LoVo (cell line): ENCODE measurements at places on chromosomes 1 and 21.

DNA sequence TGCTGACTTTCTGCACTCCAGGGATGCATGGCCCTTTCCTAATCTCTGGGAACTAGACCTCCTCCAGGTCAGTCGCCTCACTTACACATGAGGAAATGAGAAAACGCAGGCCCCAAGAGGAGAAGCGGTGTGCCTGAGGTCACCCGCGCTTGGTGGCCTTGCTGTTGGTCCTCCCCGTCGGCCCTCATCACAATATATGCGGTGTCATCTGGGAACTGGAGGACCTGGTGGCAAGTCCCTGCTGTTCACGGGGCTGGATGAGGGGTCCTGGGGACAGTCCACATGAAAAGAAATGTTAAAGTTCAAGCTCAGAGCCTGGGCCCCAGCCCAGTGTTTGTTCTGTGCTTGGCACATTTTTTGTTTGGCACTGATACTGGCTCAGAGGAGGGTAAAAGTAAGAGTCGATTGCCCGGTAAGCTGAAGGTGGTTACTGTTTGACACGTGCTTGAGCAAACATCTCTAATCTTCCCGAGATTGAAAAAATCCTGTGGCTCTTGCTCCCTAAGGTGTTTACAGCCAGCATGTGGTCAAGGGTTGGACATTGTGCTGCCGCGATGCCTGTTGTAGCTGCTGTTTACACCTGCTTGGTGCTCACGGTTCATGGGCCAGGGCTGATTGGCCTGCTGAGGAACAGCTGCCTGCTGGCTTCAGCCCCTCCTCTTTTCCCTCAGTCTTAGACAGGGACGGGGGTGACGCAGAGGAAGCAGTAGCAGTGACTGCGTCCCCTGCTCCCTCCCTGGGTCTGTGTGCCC lies 5.2 kb downstream of the COQ8A start:
- DNase-seq, result no peak

DNA sequence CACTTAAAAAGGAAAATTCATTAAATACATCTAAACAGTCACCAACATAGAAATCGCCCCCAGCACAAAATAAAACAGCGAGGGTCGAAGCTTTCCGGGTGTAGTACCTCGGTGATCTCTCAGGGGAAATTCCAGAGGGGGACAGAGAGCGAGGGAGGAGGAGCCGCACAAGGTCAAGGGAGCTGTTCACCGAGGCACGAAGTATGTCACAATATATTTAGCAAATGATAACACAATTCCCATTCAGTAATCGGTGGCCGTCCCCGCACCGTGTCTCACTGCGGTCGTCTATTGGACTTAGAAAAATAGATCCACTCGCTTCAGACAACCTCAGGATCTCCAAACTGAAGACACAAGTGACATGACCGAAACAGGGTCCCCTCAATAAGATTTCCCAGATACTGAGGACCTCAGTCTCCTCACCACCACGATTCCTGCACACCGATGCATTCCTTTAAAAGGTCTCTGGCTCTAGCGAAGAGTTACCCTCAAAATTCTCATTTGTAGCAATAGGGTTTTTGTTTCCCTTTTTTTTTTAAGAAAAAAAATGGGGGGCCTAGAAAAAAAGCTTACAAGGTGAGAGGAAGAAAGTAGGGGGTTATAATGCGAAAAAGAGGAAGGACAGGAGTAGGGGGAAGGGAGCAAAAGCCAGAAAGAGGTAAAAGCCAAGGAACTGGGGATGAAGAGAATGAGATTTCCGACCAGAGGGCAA lies 1.1 kb downstream of the LPGAT1 start:
- no peak for DNase-seq

DNA sequence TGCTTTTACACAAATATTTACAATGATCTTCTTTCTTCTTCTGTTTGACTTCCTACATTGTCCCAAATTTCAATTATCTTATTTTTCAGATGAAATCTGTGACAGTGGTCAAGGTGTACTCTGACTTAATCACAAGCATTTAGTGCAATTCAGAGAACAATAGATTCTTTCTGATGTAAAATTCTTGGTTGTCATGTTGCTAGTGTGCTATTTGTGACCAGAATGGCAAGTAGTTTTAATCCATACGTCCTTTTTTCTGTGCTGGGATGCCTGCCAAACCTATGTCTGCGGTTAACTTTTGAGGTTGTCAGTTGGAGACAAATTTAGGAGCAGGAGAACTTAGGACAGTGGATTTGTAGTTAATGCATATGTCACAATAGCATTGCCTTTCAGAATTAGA lies 31.0 kb downstream of the NCAM2 start:
- DNase-seq, result no peak

DNA sequence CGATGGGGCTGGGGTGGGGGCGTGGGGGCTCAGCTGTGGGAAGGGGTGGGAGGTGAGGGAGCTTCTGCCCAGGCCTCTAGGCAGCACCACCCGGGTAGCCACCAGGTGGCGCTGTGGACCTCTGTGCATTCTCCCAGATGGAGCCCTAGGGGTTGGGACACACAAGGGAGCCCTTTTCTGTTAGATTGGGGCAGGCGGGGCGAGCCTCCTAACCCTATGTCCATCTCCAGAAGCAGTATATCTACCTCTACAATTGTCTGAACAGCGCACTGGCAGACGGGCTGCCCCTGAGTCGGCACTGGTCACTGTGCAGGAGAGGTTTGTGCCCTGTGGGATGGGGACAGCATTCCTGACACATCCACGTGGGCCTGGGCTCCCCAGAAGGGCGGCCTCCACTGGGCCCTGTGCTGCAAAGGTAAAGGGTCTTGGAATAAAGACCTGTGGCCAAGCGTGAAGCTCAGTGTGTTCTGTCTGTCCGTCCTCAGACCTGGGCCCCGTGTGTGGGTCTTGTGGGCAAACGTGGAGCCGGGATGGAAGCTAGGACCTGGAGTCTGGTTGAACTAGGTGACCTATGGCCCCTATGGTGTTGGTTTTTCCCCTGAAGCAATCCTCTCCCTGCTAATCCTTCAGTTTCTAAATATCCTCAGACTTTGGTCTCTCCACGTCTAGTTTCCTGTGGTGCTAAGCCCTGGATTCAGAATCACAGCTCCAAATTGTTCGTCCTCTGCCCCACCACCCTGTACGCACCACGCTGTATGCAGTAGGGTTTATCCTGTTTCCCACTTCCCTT lies 4.4 kb upstream of the LGR6 start:
- peak; percentile 59 for DNase-seq

GRCh38 chr1:207026104-207026534 lies 6.4 kb downstream of the C1orf116 start:
- DNase-seq, result no peak

DNA sequence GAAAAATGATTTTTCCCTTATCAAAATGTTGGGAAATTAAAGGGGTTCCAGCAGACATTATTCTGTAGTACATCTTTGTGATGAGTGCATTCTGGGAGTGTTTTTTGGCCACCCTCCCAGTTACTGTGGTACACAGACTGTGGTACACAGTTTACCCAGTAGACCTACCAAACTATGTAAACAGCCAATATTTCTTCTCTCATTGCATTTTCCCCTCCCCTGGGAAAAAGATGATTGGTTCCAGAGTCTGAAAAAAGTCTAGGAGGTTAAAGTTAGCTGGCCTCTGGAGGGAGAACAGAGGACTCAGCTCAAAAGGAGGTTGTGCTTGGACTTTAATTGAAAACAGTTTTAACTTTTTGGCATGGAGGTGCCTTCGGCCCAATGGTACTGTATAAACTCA lies 42.5 kb downstream of the PGM1 start:
- no peak for DNase-seq

DNA sequence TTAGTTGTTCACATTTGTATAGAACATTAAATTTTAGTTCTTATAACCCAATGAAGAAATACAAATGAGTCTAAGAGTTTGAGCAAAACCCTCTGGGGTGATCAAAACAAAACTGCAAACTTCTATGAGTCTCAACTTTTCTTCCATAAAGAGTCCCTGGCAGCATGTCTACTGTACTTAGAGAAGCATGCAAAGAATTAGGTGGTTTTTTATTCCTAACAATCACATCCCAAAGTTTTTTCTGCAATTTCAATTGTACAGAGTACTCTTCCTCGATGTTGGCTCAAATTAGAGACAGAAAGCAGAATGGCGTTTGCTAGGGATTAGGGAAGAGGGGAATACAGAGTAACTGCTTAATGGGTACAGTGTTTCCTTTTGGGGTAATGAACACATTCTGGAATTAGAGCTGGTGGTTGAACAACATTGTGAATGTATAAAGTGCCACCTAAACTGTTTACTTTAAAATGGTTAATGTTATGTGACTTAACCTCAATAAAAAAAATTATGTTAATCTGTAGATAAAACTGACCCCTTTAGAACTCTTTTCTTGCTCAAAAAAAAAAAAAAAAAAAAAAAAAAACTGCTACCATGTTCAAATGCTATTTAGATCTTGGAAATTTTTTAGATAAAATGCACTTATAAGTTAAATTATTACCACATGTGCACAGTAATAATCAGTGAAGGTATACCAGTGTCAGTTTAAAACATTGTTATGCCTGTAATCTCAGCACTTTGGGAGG lies 4.8 kb downstream of the RC3H1 start:
- no peak for DNase-seq

DNA sequence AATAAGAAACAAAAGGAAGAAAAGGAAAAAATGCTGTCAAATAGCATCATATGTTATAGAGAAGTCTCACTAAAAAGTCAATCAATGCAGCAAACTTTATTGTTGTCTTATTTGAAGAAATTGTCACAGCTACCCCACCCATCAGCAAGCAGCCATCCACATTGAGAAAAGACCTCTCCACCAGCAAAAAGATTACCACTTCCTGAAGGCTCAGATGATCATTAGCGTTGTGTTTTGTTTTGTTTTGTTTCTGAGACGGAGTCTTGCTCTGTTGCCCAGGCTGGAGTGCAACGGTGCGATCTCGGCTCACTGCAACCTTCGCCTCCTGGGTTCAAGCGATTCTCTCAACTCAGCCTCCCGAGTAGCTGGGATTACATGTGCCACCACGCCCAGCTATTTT lies 29.0 kb downstream of the ATP2B4 start:
- DNase-seq, result no peak

GRCh38 chr1:40092241-40092640 lies 4.8 kb downstream of the PPT1 start:
- no peak for DNase-seq

GRCh38 chr1:107870696-107871095 lies 94.3 kb downstream of the VAV3 start:
- no peak for DNase-seq

GRCh38 chr1:53046930-53047329 lies 15.1 kb upstream of the PODN start:
- no peak for DNase-seq

DNA sequence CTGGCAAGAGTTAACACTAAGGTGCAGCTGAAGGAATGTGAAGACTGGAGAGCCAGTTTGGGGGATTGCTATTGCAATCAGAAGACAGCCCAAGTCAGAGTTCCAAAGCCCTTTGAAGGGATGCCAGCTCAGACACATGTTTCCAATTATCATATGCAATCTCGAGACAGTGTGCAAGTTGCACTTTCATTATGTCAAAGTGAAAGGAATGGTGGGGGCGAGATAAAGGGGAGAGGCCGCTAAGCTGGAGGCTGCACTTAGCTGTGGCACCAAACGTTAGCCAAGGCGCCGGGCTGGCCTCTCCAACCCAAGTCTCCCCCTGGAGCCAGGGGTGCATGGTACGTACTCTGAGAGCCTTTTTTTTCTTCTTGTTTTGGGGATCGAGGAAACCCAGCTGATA lies 58.0 kb downstream of the NGF start:
- no peak for DNase-seq

DNA sequence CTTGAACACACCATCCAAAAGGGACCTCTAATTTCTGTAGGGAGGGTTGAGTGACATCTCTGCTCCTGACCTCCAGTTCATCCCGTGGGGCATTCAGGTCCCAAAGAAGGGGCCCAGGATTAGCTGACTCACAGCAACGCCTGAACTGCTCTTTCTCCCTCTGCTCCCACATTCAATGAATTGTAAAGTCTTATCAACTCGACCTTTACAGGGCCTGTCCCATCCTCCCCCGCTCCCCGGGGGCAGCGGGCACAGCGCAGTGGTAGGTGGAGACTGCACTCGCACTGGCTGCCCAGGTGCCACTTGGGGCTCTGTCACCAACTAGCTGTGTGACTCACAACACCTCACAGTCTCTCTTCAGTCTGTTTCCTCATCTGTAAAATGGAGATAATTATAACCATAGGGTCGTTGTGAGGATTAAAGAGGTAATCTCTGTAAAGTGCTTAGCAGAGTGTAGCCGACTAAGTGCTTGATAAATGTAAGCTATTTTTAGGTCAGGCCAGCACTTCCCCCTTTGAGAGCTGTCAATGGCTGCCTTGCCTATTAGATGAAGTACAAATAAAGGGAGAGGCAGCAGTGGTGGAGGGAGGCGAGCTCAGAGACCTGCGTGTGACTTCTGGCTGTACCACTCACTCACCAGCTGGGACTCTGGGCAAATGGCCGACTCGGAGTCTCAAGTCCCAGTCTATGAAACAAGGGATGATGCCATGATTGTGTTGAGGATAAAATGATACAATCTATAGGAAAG lies 637 bp upstream of the MYBPHL start:
- no peak for DNase-seq

- DNase-seq, result no peak
These were observed 43.7 kb upstream of the MAB21L3 start for GRCh38 chr1:116067566-116067890.

- no peak for DNase-seq
These were observed 29.4 kb downstream of the FRRS1 start for GRCh38 chr1:99737016-99737415.
